ENCODE measurements at places on chromosomes 7 and 10.
A peak's percentile ranks its signal among the peaks of the same experiment; 100 is the strongest.

DNA sequence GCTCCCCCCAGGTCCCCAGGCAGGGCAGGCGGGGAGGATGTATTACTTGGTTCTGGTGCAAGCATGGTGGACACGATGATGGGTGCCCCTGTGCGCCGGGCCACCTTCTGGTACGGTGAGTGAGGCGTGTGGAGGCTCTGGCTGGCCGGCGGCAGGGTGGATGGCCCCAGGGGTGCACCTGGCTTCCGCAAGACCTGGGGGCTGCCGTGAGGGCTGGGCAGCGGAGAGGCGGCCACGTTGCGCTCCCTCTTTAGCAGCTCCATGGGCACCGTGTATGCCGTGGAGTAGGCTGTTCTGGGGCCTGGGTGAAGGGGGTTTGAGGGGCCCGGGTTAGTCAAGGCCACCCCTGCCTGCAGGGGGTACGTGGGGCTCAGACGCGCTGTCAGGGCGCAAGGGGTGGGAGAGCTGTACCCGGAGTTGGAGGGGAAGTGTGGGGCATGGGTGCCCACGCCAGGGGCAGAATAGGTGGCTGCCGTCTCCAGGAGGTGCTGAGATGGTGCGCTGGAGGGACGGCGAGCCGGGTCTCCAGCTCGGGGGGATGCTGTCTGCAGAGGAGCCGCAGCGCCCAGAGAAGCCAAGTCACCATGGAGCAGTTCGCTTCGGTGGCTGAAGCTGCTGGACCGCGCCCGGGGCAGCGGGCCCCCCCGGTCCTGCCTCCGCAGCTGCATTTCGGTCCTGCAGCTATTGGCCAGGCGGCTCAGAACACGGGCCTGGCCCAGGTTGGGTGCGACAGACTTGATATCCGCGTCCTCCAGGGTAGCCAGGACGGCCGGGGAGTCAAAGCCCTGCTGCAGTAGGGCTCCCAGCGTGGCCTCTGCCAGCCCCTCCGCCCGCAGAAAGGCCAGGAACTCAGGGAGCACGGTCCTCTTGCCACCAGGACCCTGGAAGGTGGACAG lies 84.4 kb downstream of the ZRANB1 start:
- DNase-seq, result no peak

GRCh38 chr10:70952921-70953320 lies 64.6 kb upstream of the PCBD1 start:
- no peak for DNase-seq

DNA sequence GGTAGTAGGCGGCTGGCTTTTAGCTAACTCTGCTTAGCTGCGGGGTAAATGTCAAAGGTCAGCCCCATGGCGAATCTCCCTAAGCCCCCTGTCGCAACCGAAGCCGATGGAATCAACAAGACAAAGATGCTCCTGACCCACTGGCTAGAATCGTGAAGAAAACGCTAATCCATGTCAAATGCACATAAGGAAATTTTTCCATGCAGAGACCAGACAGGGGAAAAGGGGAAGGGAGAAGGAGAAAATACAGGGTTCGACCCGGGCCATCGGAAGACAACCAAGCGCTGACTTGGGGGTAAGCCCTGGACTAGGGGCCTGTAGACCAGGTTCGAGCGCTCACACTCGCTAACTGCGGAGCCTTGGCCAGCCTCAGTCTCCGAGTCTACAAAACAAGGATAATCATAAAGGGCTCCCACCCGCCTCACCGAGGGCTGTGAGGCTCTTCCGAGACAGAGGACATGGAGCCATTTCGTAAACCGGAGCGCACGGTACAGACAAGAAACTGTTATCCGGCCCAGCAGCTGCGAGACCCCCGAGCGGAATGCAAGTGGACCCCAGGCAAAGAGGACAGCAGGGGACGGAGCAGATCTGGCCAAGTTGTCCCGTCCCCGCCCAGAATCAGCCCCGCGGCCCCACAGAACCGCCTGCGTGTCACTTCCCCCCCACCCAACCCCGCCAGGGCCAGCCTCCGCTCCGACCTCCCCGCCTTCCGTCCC lies 507 bp downstream of the SAR1A start:
- no peak for DNase-seq

DNA sequence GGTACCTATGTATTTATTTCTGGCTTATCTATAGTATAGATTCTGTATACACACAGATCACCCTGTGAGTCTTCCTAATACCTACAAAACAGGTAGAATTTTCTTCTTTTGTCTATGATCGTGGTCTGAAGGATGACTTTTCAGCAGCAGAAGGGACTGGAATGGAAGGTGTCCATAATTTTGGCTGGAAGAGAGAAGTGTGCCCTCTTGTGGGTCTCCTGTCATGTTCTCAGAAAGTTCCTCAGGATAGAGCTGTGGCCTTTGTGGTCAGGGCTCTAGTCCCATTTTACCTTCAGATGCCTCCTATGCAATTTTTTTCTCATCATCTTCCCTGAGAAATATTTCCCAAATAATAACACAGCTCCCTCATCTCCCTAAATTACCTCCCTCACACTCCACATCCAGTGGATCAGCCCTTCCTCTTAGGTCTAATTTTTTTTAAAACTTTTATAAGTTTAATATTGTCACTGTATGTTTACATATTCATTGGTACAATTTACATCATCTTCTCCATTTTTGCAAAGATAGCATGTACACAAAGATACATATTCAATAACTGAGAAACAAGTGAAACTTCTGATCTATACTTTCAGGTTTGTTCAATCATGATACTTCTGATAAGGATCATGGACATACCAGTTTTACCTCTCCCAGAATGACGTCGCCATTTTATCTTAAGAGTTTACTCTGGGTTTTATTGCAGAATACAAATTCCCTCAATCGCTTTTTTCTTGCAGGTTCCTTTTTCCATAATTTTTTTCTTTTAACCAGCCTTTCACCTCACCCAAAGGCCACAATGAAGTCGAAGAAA lies 112.7 kb downstream of the REEP3 start:
- peak; percentile 57 for DNase-seq

- DNase-seq, result no peak
Observed at GRCh38 chr10:97307866-97308780, 10.9 kb upstream of the FRAT1 start.

DNA sequence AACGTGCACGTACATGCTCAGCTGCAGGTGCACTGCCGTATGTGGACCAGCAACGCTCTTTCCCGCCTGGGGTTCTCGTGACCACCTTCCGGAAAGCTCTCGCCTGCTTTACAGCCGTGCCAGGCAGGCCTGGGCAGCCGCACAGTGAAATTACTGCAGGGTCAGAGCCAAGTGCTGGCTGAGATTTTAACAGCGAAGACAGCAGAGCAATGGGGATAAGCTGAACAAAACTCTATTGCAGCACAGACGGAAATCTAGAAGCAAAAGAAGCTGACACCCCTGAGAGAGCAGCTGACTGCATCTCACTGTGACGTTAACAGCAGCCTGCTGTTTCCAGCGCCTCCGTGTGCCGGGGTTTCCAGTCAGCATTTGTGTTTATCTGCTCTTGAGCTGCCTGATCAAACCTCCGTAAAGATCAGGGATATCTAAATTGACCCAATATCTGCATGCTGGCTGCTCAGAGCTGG lies 179.0 kb downstream of the DIP2C start:
- DNase-seq, result no peak

DNA sequence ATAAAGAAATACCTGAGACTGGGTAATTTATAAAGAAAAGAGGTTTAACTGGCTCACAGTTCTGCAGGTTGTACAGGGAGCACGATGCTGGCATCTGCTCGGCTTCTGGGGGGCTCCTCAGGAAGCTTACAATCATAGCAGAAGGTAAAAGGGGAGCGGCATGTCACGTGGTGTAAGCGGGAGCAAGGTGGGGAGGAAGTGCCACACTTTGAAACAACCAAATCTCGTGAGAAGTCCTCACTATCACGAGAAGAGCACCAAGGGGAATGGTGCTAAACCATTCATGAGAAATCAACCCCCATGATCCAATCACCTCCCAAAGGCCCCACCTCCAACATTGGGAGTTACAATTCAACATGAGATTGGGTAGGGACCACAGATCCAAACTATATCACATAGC lies 67.7 kb downstream of the AKR1B1 start:
- DNase-seq, result no peak

- no peak for DNase-seq
Observed at GRCh38 chr7:117550625-117551024, 70.8 kb downstream of the CFTR start.

GRCh38 chr10:89165923-89166322 lies 41.2 kb downstream of the CH25H start:
- DNase-seq, result no peak

DNA sequence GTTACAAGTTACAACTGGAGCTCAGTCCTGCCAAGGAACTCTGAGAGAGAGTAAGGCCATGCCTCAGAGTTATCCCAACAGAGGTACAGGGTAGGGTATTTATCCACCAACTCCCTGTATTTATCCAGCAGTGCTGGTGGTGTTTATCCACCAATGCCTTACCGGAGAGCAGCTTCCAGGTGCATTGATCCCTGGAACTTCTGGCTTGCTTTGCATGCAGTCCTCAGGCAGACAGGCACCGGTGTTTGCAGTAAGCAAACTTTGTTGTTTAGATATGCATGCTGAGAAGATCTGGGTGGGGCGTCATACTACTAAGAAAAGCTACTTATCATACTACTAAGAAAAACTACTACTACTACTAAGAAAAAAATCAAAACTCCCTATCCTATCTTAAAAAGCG lies 92.4 kb downstream of the CYP26A1 start:
- DNase-seq, result no peak
